Esophagus squamous epithelium (tissue), 5 donors: ENCODE measurements at places on chromosomes 16 and 17.

DNA sequence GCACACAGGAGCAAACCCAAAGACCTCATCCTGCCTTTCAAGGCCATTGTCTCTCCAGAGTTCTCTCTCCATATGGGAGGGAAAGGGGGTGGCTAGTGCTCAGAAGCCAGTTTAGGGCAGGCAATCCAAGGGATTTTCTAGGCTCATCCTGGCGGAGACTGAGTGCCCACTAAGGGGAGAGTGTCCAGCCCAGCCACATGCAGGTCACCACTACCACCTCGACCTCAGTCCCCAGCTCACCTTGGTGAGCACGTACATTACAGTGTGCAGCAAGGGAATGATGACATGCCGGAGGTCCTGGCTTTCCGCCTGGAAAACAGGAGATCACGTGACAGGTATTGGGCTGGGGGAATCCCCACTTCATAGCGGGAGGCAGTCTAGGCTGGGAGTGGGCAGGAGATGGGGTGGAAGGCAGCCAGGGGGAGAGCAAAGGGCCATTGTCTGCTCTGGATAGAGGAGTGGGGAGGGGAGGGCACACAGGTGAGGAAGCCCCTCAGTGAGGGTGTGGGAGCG lies 29.9 kb downstream of the PIK3R6 start:
- no peak for DNase-seq

- no peak for DNase-seq
These were observed 56.1 kb upstream of the RBL2 start for GRCh38 chr16:53378138-53378537.

GRCh38 chr16:89406277-89406888 lies 84.0 kb downstream of the ANKRD11 start:
- no peak for DNase-seq

DNA sequence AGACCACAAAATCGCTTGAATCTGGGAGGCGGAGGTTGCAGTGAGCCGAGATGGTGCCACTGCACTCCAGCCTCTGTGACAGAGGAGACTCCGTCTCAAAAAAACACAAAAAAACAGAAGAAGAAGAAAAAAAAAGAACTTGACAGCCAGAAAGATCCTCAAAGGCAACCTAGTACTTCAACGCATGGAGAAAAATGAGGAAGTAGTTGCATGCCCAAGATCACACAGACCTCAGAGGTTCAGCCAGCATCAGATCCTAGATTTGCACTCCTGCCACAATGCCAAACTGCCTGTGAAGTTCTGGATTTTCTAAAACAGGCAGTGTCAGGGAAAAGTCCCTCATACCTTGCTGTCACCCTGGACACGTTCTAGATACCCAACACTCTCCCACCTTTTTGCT lies 1.5 kb downstream of the ATPAF2 start:
- no peak for DNase-seq

- DNase-seq = no peak
These were observed 9.1 kb downstream of the TSC2 start for GRCh38 chr16:2056681-2057407.

- no peak for DNase-seq
These were observed 2.4 kb downstream of the MBTD1 start for GRCh38 chr17:51257150-51258081.

GRCh38 chr17:59427425-59427921 lies 96.0 kb downstream of the YPEL2 start:
- DNase-seq = no peak

DNA sequence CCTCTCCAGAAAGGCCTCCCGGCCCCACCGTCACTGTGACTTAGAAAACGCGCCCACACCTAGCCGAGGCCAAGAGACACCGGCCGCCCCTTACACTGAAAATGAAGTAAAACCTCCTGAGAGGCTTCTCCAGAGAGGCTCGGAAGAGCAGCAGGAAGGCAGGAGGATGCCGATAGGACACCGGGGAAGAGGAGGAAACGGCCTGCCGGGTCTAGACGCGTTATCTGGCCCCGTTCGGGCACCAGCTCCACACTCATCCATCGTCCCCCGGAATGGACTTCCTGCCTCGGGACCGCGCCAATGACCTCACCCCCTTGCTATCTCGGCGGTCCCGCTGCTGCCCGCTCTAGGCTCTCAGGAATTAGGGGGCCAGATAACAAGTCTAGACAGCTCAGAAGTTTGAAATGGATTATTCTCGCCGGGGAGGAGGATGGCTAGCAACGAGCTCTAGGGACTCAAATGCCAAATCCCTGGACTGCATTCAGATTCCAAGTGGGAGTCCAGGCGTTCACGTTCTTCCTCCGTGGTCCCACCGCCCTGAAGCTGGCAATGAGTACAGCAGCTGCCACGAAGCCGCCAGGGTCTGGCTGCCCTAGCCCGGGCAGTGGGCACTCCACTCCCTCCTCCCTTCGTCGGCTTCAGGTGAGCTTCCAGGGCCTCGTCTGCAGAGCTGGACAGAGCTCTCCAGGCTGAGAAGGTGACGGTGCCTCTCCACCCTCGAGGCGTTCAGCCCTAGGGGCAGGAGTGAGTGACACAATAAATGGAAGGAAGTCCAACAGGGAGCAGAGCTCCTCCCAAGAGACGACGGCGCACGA lies 350.9 kb downstream of the FOXL1 start:
- no peak for DNase-seq

DNA sequence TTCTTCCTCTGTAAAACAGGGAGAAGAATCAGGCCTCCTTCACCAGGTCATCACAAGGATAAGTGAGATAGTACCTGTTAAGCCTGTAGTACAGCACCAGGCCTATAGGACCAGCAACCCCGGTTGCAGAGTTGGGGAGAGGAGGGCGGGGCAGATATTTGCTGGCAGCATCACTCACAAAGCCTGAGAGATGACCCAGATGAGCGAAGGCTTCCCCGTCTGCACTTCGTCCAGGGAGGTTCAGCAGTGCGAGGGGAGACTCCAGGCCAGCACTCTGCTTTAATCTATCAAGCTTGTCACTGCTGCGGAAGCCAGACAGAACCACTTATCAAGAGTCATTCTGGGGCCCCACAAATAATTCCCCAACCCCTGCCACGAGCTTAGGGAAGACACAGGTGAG lies 15.8 kb upstream of the RBBP6 start:
- DNase-seq = no peak

DNA sequence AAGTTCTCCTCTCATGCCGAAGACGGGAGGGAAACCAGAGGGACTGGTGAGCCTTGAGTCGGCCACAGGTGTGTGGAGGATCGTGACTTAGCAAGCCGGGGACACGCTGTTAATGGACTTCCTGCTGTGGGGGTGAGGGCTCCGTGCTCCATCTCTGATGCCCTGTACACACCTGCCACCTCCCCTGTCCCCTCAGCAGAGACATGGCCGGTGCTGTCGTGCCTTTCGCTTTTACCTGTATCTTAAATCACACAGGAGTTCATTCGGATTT lies 75.9 kb upstream of the ZNF750 start:
- no peak for DNase-seq

- no peak for DNase-seq
These were observed 120.2 kb upstream of the CACNG3 start for GRCh38 chr16:24135624-24136565.

DNA sequence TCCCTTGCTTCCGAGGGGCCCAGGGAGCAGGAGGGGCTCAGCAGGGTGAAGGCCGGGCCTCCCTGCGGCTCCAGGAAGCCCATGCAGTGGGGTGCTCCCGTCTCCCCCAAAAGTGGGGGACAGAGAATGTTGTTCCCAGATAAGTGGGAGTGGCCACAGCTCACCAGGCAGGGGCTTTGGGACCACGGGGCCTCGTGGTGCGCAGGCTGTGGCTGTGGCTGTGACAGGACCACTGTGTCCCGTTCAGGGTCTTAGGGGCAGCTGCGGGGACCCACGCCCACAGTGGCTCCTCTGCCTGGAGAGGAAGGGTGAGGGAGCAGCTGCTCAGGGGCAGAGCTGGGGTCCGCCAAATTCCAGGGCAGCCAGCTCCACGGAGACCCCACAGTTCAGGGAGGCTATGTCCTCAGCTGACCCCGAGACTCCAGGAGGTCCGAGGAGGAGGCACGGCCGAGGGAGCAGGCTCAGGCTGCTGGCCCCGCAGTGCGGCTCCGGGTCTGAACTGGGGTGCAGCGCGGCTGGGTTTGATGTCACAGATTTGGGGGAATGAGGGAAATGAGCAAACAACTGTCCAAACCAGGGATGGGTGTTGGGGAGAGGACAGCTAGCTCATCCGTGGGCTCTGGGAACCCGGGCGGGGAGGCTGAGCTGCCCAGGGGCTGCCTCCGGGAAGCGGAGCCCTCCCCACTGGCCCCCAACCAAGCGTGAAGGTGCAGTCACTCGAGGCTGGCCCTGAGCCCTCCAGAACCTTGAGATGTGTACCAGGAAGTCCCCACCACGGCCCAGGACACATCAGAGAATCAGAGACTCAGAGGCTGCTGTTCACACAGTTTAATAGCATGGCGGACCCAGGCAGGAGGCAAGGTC lies 23.4 kb downstream of the TPSD1 start:
- DNase-seq = no peak

- DNase-seq = no peak
These were observed 12.5 kb upstream of the ERCC4 start for GRCh38 chr16:13907431-13907830.

GRCh38 chr16:80914379-80915078 lies 92.2 kb downstream of the CMC2 start:
- DNase-seq = no peak

DNA sequence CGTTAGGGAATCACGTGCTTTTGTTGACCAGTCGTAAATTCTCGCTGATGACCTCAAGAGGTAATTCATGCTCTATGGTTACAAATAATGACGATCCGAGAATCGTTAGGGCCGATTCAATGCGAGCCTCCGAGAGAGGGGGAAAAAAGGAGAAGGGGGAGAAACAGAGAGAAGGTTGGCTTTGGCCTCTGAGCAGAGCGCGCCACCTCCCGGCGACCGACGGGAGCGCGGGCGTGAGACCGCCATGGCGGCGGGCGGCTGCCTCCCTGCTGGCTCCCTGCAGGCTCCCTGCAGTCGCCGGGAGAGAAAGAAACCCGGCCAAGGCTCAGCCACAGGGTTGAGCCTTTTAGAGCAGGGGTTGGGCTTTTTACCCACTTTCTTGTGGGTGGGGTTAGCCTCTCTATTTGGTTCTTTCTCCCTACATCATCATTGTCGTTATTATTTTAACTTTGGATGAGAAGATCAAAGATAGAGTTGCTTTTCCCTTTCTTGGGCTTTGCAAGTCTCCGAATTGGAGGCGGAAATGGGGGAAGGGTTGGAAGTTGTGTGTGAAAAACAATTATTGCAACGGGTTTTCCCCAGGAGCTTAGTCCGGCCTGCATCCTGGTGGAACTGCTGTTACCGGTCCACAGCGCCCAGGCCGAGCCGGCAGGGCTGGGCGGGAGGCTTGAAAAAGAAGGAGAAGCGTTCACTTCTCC lies 410 bp upstream of the HOXB5 start:
- no peak for DNase-seq

GRCh38 chr16:70778901-70779309 lies 22.1 kb downstream of the VAC14 start:
- no peak for DNase-seq

DNA sequence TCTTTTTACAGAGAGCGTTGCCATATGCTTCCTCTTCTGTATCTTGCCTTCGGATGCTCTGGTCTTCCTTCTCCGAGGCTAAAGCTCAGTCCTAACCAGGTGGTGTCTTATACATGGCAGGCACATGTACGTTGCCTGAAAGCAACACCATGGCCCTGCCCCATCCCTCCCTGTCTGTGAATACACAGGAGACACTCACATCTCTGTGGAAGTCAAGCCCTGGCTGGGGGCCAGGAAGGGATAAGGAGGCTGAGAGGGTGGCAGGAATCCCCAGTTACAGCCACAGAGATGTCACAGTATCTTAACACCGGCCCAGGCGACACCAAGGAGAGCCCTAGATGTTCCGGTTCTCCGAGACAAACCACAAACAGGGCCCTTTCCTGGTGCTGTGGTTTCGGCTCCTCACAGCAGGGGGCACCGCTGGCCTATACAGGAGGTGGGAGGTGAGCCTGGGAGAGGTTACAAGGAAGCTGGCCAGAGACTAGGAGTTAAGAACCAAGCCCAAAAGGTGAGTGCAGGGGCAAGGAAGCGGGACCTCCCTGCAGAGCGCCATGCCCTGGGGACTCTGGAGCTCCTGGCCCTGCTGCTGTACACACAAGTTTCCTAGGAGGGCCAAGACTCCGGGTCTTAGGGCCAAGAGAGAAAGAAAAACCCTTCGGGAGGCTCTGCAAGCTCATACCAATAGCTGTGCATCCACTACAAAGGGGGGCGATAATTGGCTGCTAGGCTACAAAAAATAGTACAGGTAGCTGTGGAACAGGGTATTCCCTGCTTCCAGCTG lies 41.7 kb downstream of the SRL start:
- DNase-seq = no peak

- no peak for DNase-seq
These were observed 13.6 kb downstream of the USP36 start for GRCh38 chr17:78826836-78827509.

GRCh38 chr17:46097497-46097896 lies 95.7 kb downstream of the KANSL1 start:
- DNase-seq = no peak

GRCh38 chr17:72970246-72970645 lies 122.2 kb downstream of the SLC39A11 start:
- DNase-seq = no peak

DNA sequence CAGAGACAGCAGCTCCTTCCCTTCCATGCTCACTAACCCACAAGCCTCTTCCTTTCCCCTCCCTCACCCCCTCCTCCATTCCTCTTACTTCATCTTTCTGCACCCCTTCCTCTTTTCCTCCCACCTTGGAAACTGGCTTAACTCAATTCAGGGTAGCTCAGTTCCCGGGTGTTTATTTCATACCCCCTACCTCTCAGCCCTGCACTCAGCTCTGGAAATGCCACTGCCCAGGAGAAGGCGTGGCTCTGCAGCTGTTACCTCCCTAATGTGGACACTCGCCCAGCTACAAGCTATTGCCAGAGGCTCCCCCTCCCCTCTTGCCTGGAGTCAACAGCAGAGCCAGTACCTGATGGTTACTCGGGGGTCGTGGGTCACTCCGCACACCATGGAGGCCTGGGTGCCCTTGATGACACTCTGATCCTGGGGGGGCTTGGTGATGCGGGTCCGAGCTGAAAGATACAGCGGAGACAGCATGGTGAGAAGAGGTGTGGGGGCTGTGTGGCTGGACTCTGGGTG lies 118.4 kb upstream of the CDC42EP4 start:
- no peak for DNase-seq

DNA sequence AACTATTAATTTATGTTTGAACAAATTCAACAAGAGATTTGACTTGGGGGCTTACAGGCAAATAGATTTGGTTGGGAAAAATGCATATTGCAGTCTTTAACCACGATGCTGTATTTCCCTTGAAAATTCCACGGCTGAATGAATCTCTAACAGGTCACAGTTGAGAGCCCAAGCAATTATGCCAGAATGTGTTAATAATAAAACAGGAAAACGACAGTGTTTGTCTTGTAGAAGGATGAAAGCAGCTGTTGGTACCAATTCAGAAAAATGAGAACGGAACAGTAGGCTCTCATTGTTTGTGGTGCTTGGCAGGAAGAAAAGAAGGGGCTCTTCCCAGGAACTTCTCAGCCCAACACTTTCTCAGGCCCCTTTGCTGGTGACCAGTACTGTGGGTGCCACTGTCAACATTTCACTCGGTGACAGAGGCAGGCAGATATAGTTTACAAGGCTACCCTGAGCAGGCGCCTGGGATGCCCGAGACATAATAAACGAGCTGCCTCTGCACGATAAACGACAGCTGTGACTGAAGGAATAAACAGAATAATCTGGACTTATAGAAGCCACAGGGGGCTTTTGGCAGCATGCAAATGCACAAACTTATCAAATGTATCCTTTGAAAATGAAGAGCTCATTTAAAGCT lies 387.1 kb downstream of the HS3ST4 start:
- no peak for DNase-seq
